ENCODE measurements at places on chromosomes 4 and X. TPM values are rescaled to one million over a fixed set of nuclear protein-coding genes. Genes with fewer than 3 reads are reported as not detected.

RNF212 gene
- 17.9 TPM for total RNA-seq

AFP gene
- not detected for total RNA-seq

CPZ gene
- total RNA-seq = 7.0 TPM

NAP1L5 gene
- 7.9 TPM for total RNA-seq

XPNPEP2 gene
- 6.6 TPM for total RNA-seq

SLC6A8 gene
- total RNA-seq = 23.2 TPM

VCX gene
- total RNA-seq = not detected

PGAM4 gene
- not detected for total RNA-seq

RHOH gene
- total RNA-seq = 2.5 TPM

NHS gene
- 20.2 TPM for total RNA-seq

GPR143 gene
- total RNA-seq = not detected

MAGEA1 gene
- total RNA-seq = not detected

JAKMIP1 gene
- 0.76 TPM for total RNA-seq

NAP1L3 gene
- total RNA-seq = 5.5 TPM
